NCI-H1436 (cell line): ENCODE measurements at places on chromosomes 2 and 18.

DNA sequence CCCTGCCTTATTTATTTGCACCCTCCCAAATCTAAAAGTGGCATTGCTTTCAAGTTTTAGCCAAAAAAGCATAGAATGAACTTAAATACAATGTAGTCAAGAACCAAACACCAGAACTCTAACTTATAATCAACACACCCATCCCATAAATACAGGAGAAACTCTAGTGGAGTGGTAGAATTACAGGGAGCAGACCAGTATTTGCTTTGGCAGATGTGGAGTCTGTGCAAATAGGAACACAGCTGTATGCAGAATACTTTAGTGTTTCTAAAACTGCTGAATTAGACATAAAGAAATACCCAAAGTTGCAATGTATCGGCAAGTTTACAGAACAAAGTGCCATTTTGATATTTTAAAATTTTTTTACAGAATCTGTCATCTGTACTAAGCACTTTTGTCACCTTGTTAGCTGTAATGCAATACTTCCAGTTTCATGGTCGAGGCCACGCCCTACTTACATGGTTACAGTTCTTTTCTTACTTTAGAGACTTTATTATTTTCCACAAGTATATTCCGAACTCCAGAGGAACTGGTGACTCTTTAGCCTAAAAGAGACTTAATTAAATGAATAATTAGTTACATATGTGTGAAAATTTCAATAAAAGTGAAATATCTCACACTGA is 23.7 kb upstream of the COL5A2 start:
- DNase-seq = no peak

GRCh38 chr2:121804340-121804739 is 48.9 kb downstream of the TSN start:
- peak; percentile 63 for DNase-seq

DNA sequence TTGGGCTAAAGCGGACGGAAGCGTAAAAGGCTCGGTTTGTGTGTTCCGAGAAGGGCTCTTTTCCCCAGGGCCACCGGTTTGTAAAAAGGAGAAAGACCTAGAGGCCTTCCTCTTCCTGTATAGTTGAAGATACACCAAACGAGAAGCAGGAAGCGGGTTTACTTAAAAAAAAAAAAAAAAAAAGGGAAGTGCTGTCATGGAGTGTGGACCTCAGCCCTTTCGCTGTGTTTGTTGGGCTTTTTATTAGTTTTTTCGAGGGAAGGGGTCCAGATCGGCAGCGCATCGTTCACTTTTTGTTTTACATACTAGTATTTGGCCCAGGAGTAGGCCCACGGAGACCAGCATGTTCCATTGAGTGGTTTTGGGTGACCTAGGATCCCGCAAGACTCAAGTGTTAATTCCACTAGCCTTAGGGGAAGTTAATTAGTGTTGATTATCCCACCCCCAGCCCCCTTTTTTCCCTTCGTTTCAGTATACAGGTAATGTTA is 676 bp downstream of the ACTR2 start:
- DNase-seq = no peak

GRCh38 chr2:219448776-219449341 is 14.2 kb downstream of the SPEG start:
- no peak for DNase-seq

GRCh38 chr2:58890865-58891525 is 649.9 kb upstream of the FANCL start:
- DNase-seq = no peak

GRCh38 chr2:238568455-238569440 is 142.0 kb downstream of the ASB1 start:
- DNase-seq = no peak

DNA sequence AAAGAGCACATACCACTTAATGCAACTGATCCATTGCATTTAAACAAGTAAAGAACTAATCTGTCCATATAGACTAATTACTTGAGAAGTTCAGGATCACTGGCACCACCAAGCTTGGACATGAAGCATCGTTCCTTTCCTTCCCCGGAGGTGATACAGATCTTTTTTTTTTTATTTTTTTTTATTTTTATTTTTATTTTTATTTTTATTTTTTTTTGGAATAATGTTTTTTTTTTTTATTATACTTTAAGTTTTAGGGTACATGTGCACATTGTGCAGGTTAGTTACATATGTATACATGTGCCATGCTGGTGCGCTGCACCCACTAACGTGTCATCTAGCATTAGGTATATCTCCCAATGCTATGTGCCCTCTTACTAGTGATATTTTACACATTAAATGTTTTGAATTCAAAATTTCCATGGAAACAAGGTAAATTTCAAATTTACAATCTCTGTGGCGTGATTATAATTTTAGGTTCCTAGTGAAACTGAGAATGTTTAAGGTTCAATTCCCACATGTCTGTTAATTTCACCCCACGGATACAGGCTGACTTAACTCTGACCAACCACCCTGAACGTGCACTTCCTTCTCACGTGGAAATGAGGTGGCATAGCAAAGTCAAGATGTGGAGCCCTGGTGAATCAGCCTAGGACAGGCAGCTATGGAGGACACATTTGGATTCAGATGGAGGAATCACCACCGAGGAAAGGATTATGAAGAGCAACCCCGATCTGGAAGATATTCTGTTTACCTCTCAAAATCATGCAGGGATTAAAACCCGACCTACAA is 101.6 kb upstream of the THOC1 start:
- no peak for DNase-seq

DNA sequence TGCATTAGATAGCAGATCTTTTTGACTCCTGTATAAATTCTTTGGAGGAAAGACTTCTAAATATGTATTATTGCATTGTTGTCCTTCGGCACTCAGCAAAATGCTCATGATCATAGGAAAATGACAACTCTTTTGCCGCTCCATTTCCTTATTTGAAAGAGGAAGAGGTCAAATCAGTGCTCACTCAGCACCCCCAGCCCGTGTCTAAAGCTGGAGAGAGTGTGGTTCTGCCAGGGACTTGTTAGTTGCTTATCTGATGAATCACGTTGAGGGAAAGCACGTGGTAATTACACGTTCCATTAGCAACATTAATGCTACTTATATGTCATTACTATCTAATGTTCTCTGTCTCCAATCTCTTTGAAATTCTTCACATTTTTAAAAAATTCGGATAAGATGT is 46.0 kb upstream of the MBP start:
- no peak for DNase-seq

GRCh38 chr2:176109946-176110345 is 2.9 kb downstream of the HOXD11 start:
- DNase-seq = no peak

GRCh38 chr2:206442833-206443734 is at the start of gene ADAM23:
Gene ADAM23 (plus strand): TSS chr2:206443532. CDS start chr2:206443867, 335 bp downstream.
- peak; percentile 86 for DNase-seq

DNA sequence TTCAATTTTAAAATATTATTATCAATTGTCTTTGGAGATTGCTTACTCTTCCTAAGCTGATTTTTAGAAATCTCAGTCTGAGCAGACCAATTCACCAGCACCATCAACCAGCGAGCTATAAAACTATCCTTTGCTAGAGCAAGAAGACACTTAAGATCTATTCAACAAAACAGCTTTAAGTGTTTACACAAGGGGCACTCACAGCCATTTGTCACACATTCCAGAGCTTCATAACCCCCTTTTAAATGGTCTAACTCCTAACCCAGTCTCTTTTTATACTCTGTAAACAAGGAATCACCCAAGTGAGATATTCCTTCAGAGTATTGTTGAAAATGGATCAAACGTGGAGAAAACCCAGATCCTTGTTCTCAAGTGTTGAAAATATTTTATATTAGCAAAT is 1294.1 kb upstream of the CHAC2 start:
- DNase-seq = no peak

GRCh38 chr2:9127316-9127715 is 79.3 kb upstream of the ASAP2 start:
- no peak for DNase-seq

GRCh38 chr2:54081574-54081973 is 33.8 kb upstream of the ACYP2 start:
- DNase-seq = no peak

GRCh38 chr18:36405611-36406010 is 108.1 kb downstream of the FHOD3 start:
- no peak for DNase-seq
